ENCODE measurements at places on chromosomes 5 and 9.
A peak's percentile ranks its signal among the peaks of the same experiment; 100 is the strongest.

GRCh38 chr9:129610213-129610472 is 10.8 kb downstream of the C9orf50 start:
- DNase-seq, result no peak

GRCh38 chr5:110716247-110717245 is 9.9 kb downstream of the TMEM232 start:
- no peak for DNase-seq

DNA sequence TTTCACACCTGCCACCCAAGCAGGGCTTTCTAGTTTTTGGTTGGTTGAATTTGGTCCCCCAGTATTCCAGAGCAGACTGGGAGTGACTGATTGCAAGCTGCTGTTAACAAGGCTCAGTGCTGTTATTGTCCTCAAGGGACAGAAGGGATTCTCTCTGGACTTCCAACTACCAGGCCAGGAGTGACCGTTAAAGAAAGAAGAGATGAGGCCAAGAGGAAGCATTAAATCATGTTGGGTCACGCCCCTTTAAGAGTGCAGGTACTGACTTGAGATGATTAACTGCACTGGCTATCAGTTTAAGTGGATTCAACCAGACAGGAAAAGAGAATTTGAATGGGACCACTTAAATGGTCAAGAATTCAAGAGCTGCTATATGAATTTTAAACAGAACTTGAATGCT is 220.8 kb upstream of the PCSK5 start:
- DNase-seq, result no peak

GRCh38 chr9:21831841-21832509 is 29.5 kb downstream of the MTAP start:
- peak; percentile 27 for DNase-seq

Measured in stimulated activated CD4-positive, alpha-beta T cell treated with anti-CD3 and anti-CD28 coated beads, Interleukin-4, amount 100 ng/mL, for 48 hours (primary cell).